Aortic smooth muscle cell (primary cell): ENCODE measurements at places on chromosomes 1 and 21. TPM values are rescaled to one million over a fixed set of nuclear protein-coding genes. Genes with fewer than 3 reads are reported as not detected.

GPR3 gene
- 0.19 and 0.53 TPM in 2 replicates for total RNA-seq

FNDC5 gene
- 0.87 and 1.2 TPM in 2 replicates for total RNA-seq

SPATA21 gene
- not detected in 2 replicates for total RNA-seq

RXRG gene
- total RNA-seq = 0.13 TPM in 1 of 2 replicates, not detected in the other

GNG4 gene
- not detected in 2 replicates for total RNA-seq

GNAT2 gene
- total RNA-seq = 0.19 and 0.40 TPM in 2 replicates

KIF2C gene
- total RNA-seq = 15.3 and 27.3 TPM in 2 replicates

RCSD1 gene
- 0.19 and 0.26 TPM in 2 replicates for total RNA-seq

CYP4A11 gene
- total RNA-seq = 0.13 TPM in 1 of 2 replicates, not detected in the other

OR14A16 gene
- not detected in 2 replicates for total RNA-seq

BLACAT1 gene
- total RNA-seq = not detected in 2 replicates

HTR1D gene
- total RNA-seq = not detected in 2 replicates

ENSA gene
- 105 and 112 TPM in 2 replicates for total RNA-seq

IGSF3 gene
- total RNA-seq = 0.25 and 0.53 TPM in 2 replicates

HSD3B2 gene
- total RNA-seq = not detected in 2 replicates

ZNF683 gene
- not detected in 2 replicates for total RNA-seq

UBASH3A gene
- not detected in 2 replicates for total RNA-seq

DMBX1 gene
- not detected in 2 replicates for total RNA-seq

ADGRB2 gene
- total RNA-seq = 4.0 and 4.9 TPM in 2 replicates

RGS13 gene
- total RNA-seq = not detected in 2 replicates

SLC2A5 gene
- 0.53 and 0.62 TPM in 2 replicates for total RNA-seq

CBR1 gene
- total RNA-seq = 148 and 185 TPM in 2 replicates

TRIM17 gene
- 0.12 and 0.13 TPM in 2 replicates for total RNA-seq

ATP8B2 gene
- 245 and 287 TPM in 2 replicates for total RNA-seq

DUSP23 gene
- 19.6 and 20.9 TPM in 2 replicates for total RNA-seq

FCRL5 gene
- not detected in 2 replicates for total RNA-seq

KMO gene
- 0.06 and 0.53 TPM in 2 replicates for total RNA-seq

ADORA3 gene
- total RNA-seq = 0.06 and 0.13 TPM in 2 replicates

SNAP47 gene
- total RNA-seq = 37.9 and 41.5 TPM in 2 replicates

PPT1 gene
- total RNA-seq = 41.5 and 52.7 TPM in 2 replicates

SPRR1A gene
- not detected in 2 replicates for total RNA-seq

TRIM67 gene
- under 0.01 TPM in 1 of 2 replicates, not detected in the other for total RNA-seq

ZBTB8A gene
- 6.2 and 7.3 TPM in 2 replicates for total RNA-seq

RBP7 gene
- total RNA-seq = 0.19 TPM in 1 of 2 replicates, not detected in the other

FCGR3B gene
- total RNA-seq = 0.26 TPM in 1 of 2 replicates, not detected in the other
